ENCODE measurements at places on chromosomes 6 and 20.

DNA sequence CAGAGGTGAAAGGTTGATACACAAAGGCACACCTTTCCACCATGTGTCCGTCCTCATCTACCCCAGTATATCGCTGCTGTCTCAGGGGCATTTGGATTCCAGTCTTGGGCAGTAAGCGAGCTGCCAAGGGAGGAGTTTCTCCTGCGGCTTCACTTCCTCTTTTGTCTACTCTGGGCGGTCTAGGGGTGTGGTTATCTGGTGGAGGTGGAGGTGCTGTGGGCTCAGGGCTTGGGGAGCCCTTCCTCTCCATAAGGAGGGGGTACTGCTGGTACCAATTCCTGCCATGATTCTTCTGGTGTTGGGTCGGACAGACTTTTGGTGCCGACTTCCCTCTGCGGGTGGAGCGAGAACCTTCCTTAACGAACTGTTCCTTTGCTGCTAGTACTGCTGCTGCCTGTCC lies 31.9 kb upstream of the FABP7 start:
- no peak for DNase-seq

GRCh38 chr6:85574932-85575598 lies 18.6 kb downstream of the SNX14 start:
- no peak for DNase-seq

DNA sequence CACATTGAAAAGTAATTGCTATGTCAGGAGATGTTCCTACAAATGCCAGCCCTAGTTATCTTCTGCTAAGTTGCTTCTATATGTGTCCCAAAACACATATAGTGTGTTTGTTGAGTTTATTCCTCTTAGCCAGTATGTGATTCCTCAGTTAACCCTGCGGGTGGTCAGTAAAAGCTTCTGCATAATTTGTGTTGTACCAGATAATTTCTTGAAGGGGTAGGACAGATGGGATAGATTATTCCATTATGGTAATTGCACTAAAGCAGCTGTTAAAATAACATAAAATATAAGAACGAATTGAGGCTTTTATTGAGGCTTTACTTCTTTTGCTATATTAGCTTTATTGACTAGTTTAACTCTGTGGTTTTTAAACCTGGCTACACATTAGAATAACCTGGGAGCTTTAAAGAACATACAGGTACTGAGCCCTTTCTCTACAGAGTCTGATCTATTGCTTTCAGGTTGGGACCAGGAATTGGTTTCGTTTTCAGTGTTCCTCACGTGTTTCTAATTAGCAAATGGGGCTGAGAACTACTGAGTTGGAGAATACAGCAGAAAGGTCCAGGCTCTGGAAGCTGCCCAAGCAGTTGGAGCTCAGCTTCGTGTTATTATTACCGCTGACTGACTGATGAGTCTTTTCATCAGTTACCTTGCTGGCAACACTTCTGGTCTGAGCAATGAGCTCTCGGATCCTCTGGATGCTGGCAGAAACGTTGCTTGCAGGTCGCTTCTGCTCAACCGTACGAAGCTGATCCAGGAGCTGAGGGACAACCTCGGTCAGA lies 56.9 kb downstream of the FAM229B start:
- no peak for DNase-seq

DNA sequence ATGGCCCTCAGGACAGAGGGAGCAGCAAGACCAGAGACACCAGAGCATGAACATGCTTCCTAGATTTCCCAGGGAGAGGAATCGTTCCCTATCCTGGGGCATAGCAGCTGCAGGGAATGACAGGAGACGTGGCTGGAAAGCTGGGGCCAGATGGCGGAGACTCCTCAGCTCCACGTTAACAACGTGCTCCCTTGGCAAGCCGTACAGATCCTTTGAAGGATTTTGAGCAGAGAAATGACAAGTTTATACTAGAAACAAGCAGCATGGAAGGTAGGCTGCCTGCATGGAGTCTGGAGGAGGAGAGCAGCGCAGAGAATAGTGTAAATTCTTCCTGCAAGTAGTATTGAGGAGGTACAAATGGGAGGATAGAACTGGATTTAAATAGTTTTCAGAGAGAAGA lies 11.7 kb downstream of the MYLIP start:
- DNase-seq, result no peak

GRCh38 chr6:89528866-89529265 lies 95.9 kb downstream of the ANKRD6 start:
- no peak for DNase-seq

GRCh38 chr6:166057431-166057830 lies 110.2 kb downstream of the TBXT start:
- no peak for DNase-seq

DNA sequence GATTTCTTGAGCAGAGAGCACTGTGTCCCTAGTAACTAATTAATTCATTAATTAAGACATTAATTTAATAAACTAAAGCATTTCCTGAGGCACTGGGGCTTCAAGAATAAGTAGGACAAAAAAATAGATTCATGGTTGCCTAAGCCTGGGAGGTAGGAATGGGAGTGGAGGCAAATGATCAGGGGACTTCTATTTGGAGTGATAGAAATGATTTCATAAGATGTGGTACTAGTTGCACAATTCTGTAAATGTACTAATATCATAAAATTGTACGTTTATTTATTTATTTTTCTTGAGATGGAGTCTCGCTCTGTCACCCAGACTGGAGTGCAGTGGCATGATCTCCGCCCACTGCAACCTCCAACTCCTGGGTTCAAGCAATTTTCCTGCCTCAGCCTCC lies 287.2 kb downstream of the KHDC1L start:
- DNase-seq, result no peak

DNA sequence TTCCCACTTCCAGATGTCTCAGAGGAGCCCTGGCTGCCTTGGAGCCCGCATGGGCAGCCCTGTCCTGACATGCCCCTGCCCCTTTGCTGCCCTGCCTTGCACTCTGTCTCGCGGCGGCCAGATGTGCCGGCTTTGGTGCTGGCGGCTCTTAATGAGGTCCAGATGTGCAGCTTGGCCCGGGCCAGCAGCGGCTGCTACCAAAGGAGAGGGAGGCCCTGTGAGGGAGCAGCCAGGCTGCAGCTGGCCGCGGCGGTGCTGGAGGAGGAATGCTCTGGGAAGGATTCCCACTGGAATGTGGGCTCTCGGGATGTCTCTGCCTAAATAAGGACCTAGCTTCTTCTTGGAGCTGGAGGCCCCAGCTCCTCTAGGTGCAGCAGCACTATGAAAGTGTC lies 72.4 kb downstream of the FGD2 start:
- no peak for DNase-seq

DNA sequence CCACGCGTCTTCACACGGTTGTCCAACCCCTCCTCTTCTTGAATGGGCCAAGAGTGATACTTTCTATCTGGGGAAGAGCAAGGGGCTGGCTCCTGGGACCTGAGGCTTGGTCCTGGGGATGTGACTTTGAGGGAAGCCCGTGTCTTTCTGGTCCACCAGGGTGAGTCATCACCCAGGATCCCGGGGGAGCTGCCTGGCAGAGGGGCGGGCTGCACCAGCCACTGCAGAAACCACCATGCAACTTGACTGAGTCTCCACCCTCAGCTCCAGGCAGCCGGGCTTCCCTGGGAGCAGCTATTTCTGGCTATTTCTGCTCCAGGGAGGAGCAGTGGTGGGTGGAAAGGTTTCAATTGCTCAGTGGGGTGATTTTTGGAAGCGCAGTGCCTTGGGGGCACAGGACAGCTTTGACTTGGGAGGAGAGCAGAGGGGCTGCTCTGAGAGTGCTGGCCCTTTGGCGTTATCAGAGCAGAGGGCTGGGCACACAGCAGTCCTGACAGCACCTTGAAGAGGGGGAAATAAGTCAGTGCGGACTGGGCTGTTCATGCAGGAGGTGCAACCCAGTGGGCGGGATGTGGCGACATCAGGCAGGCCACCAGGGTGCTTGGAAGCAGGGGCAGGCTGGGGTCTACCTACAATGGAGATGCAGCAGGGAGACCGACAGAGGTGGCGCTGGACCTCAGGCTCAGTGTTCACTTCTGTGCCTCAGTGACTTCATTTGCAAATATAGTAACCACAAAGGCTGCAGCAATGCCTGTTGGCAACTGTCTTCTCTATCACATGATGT lies 45.1 kb upstream of the FAM83D start:
- DNase-seq, result no peak

DNA sequence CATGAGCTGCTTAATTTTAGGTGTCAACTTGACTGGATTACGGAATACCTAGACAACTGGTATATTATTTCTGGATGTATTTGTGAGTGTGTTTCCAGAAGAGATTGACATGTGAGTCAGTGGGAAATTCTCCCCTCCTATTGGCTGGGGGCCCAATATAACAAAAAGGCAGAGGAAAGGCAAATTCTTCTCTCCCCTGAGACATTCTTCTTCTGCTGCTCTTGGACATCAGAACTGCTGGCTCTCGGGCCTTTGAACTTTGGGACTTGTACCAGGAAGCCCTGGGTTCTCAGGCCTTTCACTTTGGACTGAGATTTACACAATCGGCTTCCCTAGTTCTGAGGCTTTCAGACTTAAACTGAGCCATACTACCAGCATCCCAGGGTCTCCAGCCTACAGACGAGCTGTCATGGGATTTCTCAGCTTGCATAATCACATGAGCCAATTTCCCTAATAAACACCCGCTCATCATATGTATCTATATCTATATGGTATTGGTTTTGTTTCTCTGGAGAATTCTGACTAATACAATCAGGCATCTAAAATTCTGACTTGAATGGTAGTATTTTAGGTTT lies 7.6 kb upstream of the BTN3A3 start:
- no peak for DNase-seq

- no peak for DNase-seq
These were observed 38.5 kb upstream of the TFB1M start for GRCh38 chr6:155352811-155353210.

DNA sequence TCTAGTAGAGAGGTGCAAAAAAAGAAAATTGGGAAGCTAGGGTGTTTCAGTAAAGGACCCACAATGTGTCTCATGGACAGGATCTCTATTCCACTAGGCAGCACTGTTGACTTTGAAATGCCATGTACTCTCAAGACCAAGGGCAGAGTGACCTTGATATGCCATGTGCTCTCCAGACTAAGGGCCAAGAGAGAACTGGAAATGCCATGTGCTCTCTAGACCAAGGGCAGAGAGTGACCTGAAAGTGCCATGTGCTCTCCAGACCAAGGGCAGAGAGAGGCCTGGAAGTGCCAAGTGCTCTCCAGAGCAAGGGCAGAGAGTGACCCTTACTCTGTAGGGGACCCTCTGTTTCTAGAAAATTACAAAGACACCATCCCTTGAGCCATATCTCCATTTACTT lies 49.3 kb upstream of the HTR1B start:
- DNase-seq, result no peak

- no peak for DNase-seq
These were observed 36.2 kb downstream of the CD40 start for GRCh38 chr20:46154305-46154704.

GRCh38 chr20:54184904-54185626 lies 11.3 kb upstream of the CYP24A1 start:
- no peak for DNase-seq

- DNase-seq, result no peak
These were observed 44.5 kb upstream of the RNF217 start for GRCh38 chr6:124917769-124918168.

DNA sequence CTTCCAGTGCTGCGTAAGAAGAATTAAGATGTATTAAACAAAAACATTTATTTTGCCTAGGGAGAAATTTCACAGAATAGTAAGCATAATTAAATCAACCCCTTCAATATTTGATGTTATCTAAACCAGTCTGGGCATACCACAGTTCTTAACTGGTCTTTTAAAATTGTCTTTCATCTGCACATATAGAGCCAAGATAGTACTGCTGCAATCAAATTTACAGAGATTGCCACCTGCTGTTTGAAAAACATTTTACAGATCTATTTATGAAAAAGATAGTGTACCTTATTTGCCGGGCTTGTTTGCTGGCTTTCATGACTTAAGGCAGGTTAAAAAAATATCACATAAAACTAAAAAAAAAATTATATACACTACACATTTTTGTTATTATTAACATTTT lies 323.2 kb downstream of the ADGRB3 start:
- no peak for DNase-seq

DNA sequence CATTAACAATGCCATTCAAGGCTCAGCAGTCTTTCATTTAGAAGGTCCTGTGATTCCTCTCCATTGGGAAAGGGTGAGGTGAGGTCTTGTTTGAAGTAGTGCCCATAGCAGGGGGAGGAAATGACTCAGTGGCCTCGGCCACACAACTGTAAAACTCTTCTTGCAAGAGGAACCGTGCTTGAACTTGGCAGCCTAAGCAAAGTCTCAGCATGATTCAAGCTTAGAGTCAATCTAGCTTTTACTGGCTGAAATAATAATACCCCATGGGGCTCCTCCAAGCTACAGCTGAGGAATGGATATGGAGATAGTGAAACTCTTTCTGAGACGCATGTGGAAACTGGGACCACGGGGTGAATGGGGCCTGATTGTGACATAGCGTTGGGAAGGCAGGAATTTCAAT lies 428.2 kb downstream of the BMP2 start:
- DNase-seq, result no peak

DNA sequence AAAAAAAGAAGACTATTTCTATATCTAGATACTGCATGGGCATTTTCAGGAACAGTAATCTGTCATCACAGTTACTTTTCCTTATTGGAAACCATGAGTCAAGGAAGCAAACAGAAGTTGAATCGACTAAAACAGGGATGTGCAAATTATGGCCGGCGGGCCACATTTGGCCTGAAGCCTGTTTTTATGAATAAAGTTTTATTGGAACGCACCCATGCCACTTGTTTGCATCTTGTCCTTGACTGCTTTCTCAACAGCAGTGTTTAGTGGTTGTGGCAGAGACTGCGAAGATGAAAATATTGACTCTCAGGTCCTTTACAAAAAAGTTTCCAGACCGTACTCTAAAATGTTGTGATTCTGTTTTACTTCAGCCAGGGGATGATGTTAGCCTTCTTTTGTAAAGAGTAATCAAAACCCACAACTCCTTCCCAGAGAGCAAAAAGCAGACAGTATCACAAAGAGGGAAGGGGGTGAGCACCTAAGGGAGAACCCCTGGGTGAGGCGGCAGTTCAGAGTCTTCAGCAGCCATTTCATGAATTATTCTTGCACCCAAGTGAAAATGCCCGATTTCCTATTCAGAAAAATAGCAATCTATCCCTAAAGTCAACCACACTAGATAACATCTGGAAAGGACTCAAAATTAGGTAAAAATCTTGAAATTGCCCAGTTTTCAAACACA lies 190.4 kb downstream of the MYLK4 start:
- no peak for DNase-seq

- DNase-seq, result no peak
These were observed 52.7 kb downstream of the GOPC start for GRCh38 chr6:117549611-117550010.

DNA sequence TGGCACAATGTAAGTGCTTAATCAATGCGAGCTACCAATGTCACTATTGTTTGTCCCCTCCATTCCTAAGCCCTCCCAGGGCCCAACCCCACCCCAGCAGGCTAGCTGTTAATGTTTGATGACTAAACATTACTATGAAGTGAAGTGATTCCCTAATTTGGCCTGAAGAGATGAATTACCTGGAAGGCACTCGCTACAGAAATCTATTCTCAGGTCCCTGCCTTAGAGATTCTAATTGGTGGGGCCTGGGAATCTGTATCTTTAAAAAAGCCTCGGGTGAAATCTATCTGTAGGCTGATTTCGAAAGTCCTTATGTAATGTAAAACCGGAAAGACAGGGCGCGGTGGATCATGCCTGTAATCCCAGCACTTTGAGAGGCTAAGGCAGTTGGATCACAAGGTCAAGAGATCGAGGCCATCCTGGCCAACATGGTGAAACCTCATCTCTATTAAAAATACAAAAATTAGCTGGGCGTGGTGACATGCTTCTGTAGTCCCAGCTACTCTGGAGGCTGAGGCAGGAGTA lies 16.9 kb upstream of the SNAI1 start:
- no peak for DNase-seq

Data from stimulated activated CD4-positive, alpha-beta T cell treated with anti-CD3 and anti-CD28 coated beads, Interleukin-2, amount 100 ng/mL, for 48 hours (primary cell).